Activated CD4-positive, alpha-beta T cell treated with anti-CD3 and anti-CD28 coated beads, Interleukin-2, amount 50 U/mL, for 4 hours (primary cell): ENCODE measurements at places on chromosomes 7 and 10.

GRCh38 chr10:88659725-88660597 lies 4.3 kb upstream of the LIPF start:
- no peak for DNase-seq

- no peak for DNase-seq
Observed at GRCh38 chr7:128810997-128811396, 19.2 kb upstream of the FLNC start.

DNA sequence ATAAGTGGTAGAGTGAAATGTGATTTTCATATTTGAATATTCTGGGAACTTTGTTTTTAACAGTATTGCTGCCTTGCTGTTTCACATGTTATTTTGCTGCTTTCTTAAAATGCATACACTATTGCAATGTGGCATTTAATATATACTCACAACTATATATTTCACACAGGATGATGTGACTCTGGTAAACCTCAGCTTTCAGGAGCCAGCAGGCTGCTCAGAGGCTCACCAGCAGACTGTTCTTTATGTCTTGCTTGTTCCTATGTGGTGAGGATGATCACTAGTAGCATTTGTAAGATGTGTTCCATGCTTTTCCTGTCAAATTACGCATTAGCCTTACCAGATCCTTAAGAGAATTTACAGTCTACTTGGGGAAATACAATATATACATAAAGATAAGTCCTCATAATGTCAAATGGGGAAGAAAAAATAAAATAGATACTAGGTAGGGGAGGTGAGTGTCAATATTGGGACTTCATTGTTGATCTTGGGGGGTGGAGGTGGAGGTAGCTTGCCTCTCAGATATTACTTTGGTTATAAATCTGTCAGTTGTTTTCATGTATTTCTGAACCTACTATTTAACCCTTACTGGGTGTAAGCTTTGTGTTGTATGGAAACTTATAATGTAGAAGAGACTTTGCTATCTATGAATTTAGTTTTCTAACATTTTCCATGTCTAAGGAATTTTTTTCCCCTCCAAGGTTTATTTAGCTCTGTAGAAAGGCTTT lies 8.4 kb downstream of the GNAI1 start:
- DNase-seq, result no peak

GRCh38 chr7:44158873-44159631 lies 17.9 kb upstream of the MYL7 start:
- DNase-seq, result no peak

DNA sequence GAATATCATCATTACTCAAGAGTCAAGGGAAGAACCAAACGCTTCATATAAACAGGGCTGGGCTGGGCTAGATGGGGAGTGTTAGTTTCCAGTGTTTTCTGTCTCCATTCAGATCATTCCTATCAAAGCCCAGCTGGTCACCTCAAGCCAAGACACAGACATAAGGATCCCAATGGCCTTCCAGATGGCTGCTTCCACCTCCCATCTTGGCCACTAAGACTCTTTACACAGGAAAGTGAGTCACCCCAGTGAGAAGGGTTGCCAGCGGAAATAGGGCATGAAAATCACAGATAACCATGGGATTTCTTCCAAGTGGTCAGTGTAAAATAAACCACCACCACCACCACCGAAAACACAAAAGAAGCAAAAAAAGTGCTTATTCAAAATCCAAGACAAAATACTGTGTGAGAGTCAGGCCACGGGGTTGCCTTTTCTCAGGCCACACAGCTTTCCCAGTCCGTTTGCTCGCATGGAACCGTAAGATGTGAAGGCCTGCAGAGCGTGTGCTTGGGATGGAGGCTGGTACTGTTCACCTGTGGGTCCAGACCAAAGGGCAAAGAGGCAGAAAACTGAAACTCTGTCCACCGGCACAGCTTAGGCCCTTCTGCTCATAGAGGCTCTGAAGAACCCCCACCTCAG lies 5.6 kb downstream of the PRSS2 start:
- no peak for DNase-seq
